T-cell (primary cell): ENCODE measurements at places on chromosomes 5 and 9.

DNA sequence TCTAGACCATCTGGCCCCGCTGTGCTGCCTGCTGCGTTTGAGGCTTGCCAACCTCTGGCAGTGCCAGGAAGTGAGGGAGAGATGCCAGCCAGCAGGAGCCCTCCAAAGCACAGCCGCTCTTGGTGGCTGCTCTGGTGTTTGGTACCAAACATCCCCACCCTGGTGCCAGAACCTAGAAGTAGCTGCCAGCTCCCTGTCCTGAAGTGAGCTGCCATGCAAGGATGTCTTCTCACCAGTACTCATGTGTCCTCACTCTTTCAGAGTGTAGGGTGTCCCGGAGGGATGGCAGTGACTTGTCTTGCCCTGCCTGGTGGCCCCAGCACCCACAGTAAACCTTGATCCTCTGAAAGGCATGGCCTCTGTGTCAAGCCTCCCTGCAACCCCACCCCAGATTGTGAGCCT is 43.4 kb downstream of the AMBP start:
- H3K27me3 ChIP-seq: no peaks in the 10 kb centered on the region
- no peak for DNase-seq
- H3K36me3 ChIP-seq: no peaks in the 10 kb centered on the region
- no peak overlapping the region for H3K27ac ChIP-seq
- no peak overlapping the region for H3K4me3 ChIP-seq

DNA sequence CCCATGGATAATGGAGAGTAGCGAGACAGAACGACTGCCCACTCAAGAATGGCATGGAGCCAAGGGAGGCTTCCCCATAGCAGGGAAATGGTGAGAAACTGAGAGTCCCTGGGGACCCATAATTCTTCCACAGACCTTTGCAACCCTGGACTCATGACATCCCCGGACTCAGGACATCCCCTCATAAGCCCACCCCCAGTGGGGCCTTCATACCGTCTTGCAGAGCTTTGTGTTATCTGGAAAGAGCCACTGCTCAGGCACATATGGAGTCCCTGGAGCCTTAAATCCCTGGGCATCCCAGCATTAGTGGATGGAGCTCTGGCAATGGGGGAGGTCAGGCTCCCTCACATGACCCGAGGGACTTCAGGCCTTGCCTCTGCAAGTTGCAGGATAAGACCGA is 865.4 kb upstream of the ARRDC3 start:
- DNase-seq: no peak
- H3K36me3 ChIP-seq: no peaks in the 10 kb centered on the region
- no peak overlapping the region for H3K4me3 ChIP-seq
- H3K4me1 ChIP-seq: no peaks in the 10 kb centered on the region

- H3K36me3 ChIP-seq: no peaks in the 10 kb centered on the region
- H3K4me3 ChIP-seq: no peak overlapping the region
- peaks cover 2% of the 10 kb centered on the region for H3K27me3 ChIP-seq
- DNase-seq: peak; percentile 22
- peaks cover 4% of the 10 kb centered on the region for H3K4me1 ChIP-seq
- no peak overlapping the region for H3K27ac ChIP-seq
Measured at GRCh38 chr9:114777821-114778609, 27.8 kb downstream of the TNFSF15 start.

DNA sequence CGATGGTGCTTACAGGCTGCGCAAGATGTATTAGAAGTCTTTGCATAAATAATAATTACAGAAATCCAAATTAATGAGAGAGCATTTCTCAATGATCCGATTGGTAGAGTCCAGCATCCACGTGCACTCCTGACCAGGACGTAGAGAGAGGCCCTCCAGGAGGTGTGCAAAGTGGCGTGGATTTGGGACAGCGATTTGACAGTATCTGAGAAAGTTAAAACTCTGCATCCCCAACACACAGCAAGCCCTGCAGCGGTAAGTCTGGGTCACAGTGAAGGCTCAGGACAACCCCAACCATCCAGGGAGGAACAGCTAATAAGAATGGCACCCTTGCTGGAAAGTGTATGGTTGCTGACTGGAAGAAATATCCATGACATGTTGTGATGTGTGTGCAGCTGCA is 180.2 kb downstream of the AUH start:
- no peaks in the 10 kb centered on the region for H3K27me3 ChIP-seq
- DNase-seq: no peak
- no peak overlapping the region for H3K4me3 ChIP-seq
- no peaks in the 10 kb centered on the region for H3K36me3 ChIP-seq

DNA sequence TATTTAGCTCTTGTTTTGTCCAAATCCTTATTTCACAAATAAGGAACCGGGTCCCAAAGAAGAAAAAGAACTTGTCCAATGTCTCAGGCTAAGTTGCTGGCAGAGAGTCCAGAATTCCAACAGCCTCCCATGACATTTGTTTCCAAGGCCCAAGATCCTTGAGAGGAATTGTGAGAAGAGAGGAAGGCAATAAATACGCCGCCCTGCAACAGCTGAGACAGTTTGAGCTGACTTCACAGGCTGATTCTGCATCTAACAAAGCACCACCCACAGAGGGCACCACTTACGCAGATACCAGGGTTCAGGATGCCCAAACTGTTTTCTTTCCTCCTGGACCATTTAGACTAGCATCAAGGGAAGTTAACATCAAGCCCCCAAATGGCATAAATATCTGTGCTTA is 211.3 kb downstream of the FAM114A2 start:
- no peak overlapping the region for H3K27ac ChIP-seq
- no peak for DNase-seq
- H3K4me3 ChIP-seq: no peak overlapping the region
- no peaks in the 10 kb centered on the region for H3K36me3 ChIP-seq
- H3K27me3 ChIP-seq: no peaks in the 10 kb centered on the region
- no peaks in the 10 kb centered on the region for H3K4me1 ChIP-seq

DNA sequence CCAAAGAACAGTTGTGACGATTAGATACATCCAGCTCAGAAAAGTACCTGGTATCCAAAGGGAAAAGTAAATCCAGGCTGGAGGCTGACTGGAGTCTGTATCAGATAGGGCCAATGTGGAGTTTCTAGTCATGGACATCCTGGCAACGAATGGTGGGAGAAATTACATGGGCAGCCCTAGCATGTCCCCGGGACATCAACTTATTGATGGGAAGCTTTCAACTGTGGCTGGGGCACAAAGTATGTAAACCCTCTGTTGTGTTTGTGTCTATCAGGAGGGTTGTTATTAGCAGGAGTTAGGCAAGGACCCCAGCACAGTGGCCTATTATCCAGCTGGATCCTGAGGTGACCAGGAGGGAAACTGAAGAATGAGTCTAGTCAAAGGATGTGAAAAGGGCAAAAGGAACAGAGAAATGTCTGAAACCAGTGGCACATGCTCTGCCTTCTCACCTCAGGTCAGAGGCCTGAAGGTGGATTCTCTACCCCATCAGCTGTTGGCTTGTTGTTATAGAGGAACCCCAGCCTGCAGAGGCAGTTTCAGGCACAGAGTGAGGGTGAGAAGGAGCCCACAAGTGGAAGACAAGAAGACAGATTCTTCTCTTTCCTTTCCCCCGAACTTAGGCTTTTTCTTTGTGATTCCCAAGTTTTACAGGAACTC is 19.9 kb downstream of the IFNW1 start:
- no peak overlapping the region for H3K27ac ChIP-seq
- no peak for DNase-seq

DNA sequence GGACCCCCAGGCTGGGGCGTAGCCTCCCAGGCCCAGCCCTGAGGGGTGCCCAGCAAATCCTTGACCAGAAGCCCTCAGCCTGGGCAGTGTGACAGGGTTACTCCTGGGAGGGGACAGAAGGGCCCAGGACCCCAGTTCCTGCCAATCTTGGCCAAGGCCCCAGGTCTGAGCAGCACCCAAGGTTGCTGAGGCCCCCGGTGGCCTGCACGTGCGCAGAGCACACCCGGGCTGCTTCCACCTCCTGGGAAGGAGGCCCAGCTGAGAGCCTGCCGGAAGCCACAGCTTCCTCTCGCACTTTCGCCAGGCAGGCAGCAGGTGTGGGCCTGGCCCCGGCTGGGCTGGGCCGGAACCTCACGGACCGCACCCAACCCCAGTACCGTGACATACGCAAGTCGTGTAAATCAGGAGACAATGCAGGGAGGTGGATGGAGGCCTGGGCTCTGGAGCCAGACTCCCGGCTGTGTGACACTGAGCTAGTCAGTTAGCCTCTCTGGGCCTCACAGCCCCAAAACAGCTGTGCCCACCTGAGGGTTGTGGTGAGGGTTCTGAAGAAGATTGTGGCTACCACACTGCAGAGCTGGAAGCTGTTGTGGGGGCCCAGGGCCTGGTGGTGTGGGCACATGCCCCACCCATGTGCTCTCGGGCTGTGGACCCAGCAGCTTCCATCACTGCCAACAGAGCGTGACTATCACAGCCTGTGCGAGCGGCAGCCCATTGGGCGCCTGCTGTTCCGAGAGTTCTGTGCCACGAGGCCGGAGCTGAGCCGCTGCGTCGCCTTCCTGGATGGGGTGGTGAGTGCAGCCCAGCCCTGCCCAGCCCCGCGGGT is 5.1 kb downstream of the GRK6 start:
- H3K36me3 ChIP-seq: peaks cover 72% of the 10 kb centered on the region
- peak; percentile 63 for DNase-seq
- H3K4me3 ChIP-seq: peak overlapping the region; percentile 41
- H3K27ac ChIP-seq: peak overlapping the region; percentile 84

DNA sequence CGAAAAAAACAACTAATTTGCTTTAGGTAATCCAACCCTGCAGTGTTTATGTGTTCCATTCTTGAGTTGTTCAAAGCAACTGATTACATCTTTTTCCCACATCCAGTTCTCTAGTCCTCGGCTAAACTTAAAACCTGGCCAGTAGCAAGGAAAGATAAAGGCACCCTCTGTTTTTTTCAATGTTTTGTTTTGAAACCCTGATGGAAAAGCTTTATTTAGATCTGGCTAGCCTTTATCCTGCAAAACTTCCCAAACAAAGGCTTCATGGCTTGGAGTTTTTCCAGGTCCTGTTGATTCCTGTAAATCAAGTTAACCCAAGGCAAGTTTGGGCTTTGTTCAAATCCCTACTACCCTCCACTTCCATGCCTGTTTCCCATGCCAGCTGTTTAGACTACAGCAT is 105.1 kb downstream of the CEMIP2 start:
- DNase-seq: no peak
- H3K27me3 ChIP-seq: no peaks in the 10 kb centered on the region
- no peak overlapping the region for H3K4me3 ChIP-seq
- H3K36me3 ChIP-seq: no peaks in the 10 kb centered on the region
- H3K4me1 ChIP-seq: no peaks in the 10 kb centered on the region

DNA sequence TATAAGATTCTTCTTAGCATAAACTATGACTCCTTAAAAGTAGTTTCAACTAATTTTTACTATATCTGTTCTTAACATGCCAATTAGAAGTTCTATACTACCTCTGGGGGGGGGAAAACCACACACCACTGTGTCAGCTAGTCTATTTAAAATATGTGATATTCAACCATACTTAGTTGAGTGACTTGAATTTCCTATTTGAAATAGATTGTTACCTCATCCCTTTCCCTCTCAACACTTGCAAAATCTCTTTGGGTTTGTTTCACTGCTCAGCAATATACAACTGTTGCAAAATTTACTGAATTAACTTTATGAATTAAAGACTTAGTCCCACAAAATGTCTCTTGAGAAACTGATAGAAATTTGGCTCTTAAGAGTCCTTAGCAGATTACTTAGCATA is 151.1 kb upstream of the POU5F2 start:
- no peaks in the 10 kb centered on the region for H3K27me3 ChIP-seq
- H3K4me3 ChIP-seq: no peak overlapping the region
- H3K36me3 ChIP-seq: peaks cover 3% of the 10 kb centered on the region
- no peak overlapping the region for H3K27ac ChIP-seq
- no peaks in the 10 kb centered on the region for H3K4me1 ChIP-seq
- no peak for DNase-seq

DNA sequence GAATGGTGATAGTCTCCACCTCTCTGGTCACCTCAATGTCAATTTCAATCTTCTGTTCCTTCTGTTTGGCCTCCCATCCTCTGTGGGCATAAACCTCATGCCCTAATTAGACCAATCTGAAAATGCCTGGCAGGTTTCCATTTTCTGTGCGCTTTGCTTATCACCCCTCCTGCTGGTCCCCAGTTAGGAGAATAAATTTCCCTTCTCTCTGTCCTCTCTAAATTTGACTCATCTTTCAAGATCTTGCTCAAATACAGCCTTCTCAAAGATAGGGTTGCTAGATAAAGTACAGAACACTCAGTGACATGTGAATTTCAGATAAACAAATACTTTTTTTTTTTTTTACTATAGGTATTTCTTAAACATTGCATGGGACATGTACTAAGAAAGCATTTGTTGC is 69.4 kb upstream of the CD180 start:
- H3K27me3 ChIP-seq: no peaks in the 10 kb centered on the region
- H3K4me3 ChIP-seq: no peak overlapping the region
- no peaks in the 10 kb centered on the region for H3K36me3 ChIP-seq

DNA sequence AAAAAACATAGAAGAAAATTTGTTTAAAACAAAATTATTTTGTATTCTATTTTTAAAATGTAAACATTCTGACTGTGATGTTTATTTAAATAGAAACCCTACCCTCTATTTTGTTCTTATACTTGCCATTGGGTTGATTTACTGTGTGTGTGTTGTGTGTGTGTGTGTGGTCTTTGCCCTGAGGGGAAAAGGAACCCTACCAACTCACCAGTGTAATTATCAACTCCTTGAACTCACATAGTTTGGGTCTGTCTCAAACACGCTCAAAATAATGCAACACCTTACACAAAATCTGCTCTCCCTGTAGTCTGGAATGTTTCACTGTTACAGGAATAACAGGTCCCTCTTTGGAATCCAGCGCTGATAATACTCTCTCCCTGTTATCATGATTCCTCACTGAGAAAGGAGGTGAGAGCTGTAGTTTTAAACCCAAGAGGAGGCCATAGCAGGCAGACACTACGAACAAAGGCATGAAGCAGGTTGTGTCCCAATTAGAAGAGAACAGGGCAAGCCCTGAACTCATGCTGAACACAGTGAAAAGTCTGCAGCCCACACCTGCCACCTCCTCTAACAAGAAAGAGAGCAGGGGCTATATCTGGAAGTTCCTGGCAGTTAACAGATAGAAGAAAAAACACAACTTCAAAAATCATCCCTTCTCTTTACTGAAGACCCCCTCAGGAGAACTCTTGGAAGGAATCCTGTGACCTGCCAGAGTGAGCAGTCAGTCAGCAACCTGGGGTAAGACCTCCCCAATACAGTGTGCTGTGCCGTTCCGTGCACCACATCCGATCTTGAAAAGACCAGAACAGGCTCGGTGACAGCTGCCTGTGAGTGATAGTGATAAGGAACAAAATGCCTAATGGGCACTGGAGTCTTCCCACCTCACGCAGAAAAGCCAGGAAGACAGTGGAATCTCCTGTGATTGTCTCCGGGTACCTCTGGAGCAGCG is 608.1 kb upstream of the ADAMTS16 start:
- no peak overlapping the region for H3K4me3 ChIP-seq
- no peak for DNase-seq
- H3K36me3 ChIP-seq: no peaks in the 10 kb centered on the region
- H3K27ac ChIP-seq: no peak overlapping the region

DNA sequence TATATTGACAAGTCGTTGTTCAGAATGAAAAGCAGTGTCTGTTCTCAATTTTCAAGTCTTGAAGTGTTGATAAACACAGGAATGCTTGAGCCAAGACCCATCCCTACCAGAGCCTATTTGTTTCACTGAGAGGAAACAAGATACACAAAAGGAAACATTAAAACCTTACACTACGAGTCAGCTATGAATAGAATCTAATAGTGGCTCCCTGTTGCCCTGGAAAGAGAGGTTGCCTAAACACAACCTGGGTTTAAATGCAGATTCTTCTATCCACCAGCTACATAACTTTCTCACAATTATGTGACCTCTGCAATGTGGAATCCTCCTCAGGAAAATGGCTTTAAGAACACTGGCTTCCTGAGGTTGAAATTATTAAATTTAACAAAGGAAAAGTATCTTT is 29.1 kb upstream of the BNC2 start:
- DNase-seq: no peak
- no peaks in the 10 kb centered on the region for H3K4me1 ChIP-seq
- no peak overlapping the region for H3K4me3 ChIP-seq
- H3K27me3 ChIP-seq: no peaks in the 10 kb centered on the region
- no peaks in the 10 kb centered on the region for H3K36me3 ChIP-seq
- no peak overlapping the region for H3K27ac ChIP-seq
